Fibroblast of villous mesenchyme (primary cell): ENCODE measurements at places on chromosomes 6 and 20.

DNA sequence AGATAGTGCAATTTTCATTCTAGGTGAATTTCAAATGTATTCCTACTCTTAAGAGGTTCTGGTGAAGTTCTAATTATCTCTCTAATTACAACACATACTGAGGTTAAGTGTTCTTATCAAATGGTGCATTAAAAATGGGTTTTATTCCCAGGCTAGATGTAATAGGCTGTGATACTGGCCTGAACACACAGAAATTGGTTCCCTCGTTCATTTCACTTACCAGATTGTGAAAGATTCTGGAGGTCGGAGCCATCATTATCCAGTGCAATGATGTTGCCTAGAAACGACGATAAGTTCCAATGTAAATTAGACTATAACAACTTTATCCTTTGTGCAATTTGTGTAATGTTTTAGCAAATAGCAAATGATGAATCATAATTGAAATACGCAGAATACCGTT is 172.6 kb upstream of the SOX4 start:
- DNase-seq, result no peak

GRCh38 chr20:38098952-38099351 is 65.4 kb downstream of the RPRD1B start:
- peak; percentile 57 for DNase-seq

DNA sequence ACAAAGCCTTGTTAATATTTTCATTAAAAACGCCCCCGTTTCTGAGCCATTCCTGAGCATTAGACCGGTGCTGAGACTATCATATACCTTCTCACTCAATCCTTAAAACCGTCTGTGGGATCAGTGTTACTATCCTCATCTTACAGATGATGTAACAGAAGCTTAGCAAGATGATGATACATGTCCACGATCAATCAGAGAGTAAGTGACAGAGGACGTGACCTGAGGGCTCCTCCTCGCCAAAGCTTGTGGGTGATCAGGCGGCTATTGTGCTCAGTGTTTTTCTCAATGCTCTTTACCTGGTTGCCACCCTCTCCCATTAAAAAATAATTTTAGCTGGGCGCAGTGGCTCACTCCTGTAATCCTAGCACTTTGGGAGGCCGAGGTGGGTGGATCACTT is 113.1 kb downstream of the MTHFD1L start:
- DNase-seq, result no peak

- DNase-seq, result peak; percentile 60
Measured at GRCh38 chr6:112016320-112016719, 37.6 kb upstream of the CCN6 start.

DNA sequence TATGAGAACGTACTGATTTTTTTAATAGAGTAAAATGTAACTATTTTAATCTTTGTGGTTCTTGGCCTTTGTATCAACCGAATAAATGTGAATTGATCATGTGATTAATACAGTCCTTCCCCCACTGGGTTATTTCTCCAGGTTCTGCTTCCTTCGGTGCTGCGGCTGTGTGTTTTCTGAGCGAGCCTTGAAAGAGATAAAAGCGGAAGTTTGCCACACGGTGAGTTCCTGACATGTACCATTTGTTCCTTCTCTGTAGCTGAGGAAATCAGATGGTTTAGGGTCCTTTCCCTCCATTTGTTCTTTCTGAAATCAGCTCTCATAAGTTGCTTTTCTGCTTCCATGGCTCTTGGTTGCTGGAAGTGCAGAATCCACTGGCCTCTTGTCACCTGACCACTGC is 15.5 kb downstream of the RTF2 start:
- no peak for DNase-seq

GRCh38 chr20:43408848-43409576 is 48.7 kb upstream of the SRSF6 start:
- DNase-seq, result peak; percentile 53

DNA sequence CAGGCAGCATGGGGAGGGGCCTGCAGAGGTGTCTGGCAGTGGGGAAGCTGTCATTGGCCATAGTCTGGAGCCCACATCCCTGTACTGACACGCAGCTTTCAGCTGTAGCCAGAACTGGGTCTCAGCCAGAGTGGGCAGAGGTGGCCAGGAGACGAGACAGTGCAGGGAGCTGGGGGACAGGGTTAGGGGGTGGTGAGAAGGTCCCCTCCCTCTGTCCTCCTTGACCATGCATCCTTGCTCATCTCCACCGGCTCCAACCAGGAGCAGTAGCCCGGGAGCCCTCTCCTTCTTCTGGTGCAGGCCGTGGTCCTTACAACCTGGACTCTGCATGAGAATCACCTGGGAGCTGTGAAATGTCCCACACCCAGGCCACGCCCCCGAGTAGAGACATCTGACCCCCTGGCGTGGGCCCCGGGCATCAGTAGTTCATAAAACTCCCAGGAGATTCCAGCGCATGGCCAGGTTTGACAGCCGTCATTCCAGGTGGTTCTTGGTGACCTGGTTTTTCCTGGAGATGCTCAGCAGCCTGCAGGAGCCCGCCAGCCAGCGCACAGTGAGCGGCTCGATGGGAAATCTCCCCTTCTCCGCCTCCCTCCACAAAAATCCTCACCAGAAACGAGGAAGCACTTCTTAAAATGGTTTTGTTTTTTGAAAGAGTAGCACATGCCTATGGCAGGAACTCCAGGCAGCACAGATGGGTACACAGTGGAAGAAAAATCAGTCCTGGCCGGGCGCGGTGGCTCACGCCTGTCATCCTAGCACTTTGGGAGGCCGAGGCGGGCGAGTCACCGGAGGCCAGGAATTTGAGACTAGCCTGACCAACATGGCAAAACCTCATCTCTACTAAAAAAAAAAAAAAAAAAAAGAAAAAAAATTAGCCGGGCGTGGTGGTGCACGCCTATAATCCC is 56.2 kb downstream of the ADNP start:
- no peak for DNase-seq

GRCh38 chr6:131024565-131024964 is 38.5 kb downstream of the EPB41L2 start:
- DNase-seq, result no peak

DNA sequence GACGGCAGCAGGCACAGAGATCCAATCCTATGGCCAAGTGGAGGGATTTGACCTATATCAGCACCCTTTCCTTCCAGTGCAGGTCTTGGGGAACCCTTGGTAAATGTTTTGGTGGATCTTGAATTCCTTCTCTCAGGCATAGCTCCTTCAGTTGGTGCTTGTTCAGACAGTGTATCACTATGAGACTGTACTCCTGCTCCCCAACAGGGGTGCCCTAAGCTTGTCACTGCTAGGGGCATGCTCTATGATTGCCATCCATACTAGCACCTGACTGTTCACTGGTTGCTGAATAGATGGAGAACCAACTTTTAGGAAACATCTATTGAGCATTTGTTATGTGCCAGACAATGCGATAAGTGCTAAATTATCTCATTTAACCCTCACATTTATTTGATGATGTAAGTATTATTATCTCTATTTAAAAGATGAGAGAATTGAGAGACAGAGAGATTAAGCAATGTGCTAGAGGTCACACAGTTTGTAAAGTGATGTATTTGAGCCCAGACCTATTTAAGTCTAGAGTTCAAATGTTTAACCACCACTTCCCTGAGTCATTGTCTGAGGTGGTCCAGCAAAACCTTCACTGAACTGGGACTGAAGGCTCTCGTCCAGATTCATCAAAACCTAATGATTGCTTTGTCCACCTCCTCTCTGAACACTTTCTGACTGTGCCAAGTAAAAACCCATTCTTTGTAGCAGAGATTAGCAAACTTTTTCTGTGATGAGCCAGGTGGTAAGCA is 34.3 kb downstream of the ADGRF1 start:
- no peak for DNase-seq

DNA sequence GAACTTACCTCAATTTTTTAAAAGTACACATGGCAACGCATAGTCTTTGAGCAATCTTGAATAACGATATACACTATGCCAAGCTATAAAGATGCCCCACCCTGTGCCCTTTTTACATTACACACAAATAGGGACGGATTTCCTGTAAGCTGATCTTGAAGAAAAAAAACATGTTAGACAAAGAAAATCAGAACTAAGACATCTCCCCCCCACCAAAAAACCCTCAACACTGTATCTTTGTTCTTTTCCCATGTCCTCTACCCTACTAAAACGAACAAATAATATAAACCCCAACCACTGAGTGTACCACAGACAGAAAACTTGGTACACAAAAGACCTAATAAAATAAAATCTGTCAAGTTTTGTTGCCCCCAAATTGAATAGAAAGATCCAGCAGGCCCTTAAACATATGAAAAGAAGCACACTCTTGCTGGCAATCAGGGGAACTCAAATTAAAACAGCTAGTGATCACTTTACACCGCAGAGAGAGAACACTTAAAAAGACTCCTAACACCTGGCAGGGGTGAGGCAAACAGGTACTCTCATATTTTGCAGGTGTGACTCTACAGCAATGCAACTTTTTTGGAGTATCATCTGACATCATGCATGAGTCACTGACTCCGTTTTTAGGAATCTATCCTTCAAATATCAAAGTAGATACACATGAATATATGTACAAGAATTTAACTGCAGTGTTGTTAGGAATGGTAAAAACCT is 29.6 kb downstream of the BACH2 start:
- no peak for DNase-seq

DNA sequence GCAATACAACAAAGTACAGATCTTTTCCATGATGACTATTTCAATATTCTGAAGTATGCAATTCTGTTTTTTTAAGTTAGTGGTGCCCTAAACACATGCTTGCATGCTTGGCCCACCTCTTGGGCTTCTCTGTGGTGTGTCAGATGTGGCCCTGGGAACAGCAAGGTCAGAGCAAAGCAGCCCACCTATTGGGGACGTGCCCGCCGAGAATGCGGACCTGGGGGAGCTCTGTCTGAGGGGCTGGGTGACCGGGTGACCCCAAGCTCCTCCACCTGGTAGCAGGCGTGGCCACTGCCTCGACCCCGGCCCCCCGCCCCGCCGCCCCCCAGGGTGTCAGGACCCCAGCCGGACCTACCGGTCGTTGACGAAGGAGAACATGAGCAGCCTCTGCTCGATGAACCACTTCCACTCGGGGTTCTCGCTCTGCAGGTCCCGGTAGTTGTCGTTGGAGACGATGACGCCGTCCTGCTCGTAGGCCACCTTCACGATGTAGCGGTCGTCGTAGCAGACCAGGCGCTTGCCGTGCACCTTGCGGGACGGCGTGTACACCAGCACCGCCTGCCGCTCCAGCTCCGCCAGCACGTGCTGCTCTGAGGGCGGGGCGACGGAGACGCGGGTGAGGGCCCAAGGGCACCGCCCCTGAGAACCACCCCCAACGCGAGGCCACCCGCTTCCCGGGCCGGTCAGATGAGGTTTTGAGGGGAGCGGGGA is 28.3 kb downstream of the ZC3H12D start:
- no peak for DNase-seq

DNA sequence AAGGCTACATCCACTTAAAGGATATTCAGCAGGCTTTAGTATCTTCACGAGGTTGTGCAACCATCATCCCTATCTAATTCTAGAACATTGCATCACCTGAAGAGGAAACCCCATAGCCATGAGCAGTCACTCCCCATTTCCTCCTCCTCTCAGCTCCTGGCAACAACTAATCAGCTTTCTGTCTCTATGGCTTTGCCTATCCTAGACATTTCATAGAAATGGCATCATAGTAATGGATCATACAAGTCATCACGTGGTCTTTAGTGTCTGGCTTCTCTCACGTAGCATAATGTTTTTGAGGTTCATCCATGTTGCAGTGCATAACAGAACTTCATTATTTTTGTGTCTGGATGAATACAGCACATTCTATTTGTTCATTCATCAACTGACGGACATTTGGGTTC is 20.5 kb downstream of the SNAI1 start:
- peak; percentile 96 for DNase-seq

- DNase-seq, result no peak
Measured at GRCh38 chr6:164130151-164130550, 715.6 kb downstream of the QKI start.

DNA sequence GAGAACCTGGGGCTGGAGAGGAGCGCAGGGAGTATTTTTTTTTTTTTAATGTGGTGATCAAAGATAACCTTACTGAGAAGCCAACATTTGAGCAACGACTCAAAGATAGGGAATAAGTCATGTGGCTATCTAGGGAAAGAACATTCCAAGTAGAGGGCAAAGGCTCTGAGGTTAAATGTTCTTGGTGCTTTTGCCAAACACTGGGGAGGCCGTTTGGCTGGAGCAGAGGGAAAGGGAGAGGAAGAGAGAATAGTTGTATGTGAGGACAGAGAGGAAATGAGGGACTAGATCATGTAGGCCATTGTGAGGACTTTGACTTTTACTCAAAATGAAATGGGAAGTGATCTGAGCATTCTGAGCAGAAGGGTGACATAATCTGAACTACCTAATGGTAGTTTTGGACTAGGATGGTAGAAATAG is 27.8 kb downstream of the ACSS2 start:
- peak; percentile 30 for DNase-seq

- no peak for DNase-seq
Measured at GRCh38 chr20:21224217-21224616, 78.9 kb upstream of the XRN2 start.
